ENCODE measurements at places on chromosomes 5 and 9.

DNA sequence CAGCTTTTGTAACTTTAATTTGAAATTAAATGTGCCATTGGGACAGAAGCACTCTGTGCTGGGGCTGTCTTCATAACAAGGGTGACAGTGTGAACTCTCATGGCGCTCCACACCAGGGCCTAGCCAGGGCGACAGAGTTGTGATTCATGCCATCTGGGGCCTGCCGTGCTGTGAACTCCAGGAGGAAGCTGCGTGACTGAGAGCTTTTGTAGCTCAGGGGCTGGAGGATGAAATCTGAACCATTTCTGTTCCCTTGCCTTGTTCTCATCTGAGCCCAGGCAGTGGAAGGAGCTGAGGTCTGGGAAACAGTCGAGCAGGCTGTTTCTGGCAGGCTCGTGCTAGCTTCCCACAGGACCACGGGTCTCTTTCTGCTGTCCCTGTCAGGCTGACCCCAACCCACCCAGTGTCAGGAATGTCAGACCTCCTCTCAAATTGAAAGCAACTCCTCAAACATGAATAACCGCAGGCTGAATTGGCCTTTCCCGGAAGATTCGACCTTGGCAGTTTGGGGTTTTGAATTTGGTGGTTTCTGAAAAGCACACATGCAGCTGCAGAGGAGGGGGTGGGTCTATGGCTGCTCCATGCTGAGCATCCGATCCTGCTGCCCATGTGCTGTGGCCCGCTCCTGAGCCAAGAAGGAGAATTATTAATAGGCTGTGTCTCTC, 69.2 kb upstream of the RPS23 start:
- no peak for DNase-seq

- no peak for DNase-seq
These were observed at the start of gene SLC27A6 for GRCh38 chr5:128965011-128965637. Gene SLC27A6, plus strand, starts transcription at chr5:128965488. Its CDS starts 650 bp downstream, at chr5:128966138.

DNA sequence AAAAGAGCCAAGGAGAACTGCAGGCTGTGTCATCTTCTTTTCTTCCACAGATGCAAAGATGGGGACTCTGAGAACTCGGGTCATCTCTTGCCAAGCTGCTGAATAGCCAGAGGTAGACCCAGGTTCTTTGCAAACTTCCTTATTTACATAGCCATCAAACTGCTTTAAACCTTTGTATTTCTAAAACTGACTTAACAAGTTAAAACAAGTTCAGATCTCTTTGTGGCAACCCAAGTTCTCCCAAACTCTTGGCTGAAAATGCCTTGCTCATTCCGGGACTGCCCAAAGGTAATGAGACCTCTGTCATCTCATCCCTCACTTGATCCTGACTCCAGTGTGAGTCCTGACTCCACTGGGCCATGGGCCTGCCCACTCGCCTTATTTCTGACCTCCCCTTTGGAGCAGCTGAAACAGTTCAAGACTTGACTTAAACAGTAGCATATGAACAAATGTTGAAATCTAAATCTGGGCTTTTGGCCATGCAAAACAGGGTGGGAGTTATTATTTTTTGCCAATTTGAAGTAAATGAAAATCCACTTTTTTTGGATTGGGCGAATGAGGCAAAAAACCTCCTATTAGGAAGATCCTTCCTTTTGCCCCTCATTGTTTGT, 50.6 kb downstream of the FBXL7 start:
- DNase-seq, result no peak

DNA sequence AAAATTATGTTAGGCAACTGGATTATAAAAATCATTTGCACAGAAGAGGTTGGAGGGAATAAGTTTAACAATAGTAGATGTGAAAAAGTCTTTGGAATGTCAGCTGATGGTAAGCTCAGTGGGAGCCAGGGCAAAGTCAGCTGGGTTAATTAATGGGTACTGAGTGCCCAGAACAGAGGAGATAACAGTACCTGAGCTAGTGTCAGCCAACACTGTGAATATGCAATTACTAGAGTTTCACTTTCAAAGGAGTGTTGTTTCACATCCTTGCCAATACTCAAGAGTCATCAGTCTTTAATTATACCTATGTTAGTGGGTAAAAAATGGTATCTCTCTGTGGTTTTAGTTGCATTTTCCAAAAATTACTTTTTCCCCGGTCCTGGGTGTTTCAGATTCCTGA, 135.1 kb downstream of the KIF4B start:
- no peak for DNase-seq

DNA sequence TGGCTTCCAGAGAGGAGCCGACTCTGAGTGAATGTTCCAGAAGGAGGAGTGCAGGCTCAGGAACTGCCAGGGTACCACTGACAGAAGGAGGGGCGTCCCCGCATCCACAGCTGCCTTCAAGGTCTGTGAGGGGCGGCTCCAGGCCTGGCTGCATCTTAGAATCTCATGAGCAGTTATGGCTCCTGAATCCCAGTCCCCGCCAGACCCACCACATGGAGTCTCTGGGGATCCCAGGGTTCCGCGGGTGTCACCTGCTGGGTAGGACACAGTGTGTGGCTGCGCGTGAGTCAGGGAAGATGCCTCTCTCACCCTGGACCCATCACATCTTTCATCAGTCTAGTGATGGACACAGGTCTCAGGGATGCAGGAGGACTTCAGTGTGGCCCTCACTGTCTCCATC, 79.2 kb downstream of the COL5A1 start:
- DNase-seq, result no peak

GRCh38 chr5:179221196-179221876, 123.9 kb downstream of the ADAMTS2 start:
- DNase-seq, result no peak

GRCh38 chr9:100933656-100934055, 94.9 kb upstream of the PLPPR1 start:
- no peak for DNase-seq
